ENCODE measurements at places on chromosomes 13 and 19.

DNA sequence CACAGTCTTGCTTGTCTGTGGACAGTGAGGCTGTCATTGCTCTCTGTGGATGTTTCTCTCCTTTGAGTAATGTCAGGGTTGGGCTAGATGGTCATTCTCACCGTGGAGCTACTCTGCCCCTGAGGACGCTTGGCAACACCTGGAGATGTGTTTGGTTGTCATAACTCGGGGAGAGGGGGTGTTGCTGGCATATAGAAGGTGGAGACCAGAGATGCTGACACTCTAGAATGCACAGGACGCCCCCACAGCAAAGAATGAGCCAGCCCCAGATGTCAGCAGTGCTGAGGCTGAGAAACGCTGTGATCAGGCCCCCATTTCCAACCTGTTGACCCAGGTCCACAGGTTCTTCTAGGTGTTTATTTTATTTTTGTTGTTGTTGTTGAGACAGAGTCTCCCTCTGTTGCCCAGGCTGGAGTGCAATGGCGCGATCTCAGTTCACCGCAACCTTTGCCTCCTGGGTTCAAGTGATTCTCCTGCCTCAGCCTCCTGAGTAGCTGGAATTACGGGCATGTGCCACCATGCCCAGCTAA, 4.6 kb downstream of the CCDC124 start:
- DNase-seq, result no peak

DNA sequence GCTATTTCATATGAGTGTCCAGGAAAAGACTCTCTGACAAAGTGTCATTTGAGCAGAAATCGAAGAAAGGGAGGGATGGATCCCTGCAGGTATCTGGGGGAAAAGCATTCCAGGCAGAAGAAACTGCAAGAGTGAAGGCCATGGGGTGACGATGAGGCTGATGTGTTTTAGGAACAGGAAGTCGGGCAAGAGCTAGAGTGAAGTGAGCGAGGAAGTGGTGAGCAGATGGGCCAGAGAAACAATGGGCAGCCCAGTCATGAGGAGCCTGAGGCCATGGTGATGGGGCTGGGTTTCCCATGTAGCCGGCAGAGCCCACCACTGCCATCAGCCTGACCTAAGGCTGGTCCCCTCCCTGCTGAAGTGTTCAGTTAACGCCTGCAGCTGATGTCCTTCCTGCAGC, 150.2 kb downstream of the TNFSF13B start:
- no peak for DNase-seq

DNA sequence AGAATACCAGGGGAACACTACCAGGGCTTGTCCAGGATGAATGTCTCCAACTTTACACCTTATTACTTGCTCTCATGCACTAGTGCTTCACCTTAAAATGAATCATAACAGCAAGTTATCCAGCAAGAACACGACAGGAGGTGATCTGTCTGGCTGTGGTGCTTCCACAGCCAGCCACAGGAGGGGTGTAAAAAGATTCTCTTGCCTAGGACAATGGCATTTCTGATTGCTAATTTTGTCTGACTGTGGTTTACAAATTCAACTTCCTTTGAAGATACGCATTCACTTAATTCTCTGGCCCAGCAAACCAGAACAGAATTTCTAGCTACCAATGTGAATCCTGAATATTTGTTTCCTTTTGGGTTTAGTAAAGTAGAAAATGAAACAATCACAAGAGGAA, 23.1 kb upstream of the COG3 start:
- no peak for DNase-seq

- no peak for DNase-seq
Measured at GRCh38 chr13:106291006-106291405, 244.5 kb downstream of the EFNB2 start.

GRCh38 chr13:36353001-36353400, 6.8 kb upstream of the SPART start:
- DNase-seq, result no peak
